ENCODE measurements at places on chromosomes 6 and 20.

- no peak overlapping the region for H3K4me3 ChIP-seq
- H3K27me3 ChIP-seq, result no peaks in the 10 kb centered on the region
- H3K36me3 ChIP-seq, result peaks cover 35% of the 10 kb centered on the region
- H3K27ac ChIP-seq, result no peak overlapping the region
These were observed 16.5 kb downstream of the ACTR5 start for GRCh38 chr20:38764567-38765318.

DNA sequence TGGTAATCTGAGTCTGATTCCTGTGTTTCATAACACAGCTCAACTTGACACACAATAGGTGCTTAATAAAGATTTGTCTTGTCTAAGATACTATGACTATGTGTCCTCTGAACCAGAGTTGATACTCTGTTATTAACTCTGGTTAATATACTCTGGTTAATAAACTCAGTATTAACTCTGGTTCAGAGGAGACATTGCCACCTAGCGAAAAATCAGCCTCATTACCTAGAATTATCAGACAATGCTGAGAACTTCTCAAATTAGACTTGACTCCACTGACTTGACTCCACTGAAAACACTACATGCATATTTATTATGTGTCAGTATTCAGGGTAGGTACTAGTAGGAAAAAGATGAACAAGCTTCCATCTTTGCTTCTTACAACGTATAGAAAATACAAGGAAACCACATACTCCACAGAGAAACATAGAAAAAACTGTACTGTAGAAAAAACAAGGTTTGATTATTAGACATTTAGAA is 73.9 kb downstream of the AHI1 start:
- H3K27ac ChIP-seq, result no peak overlapping the region
- H3K36me3 ChIP-seq, result no peaks in the 10 kb centered on the region
- no peak overlapping the region for H3K4me3 ChIP-seq
- no peaks in the 10 kb centered on the region for H3K27me3 ChIP-seq
- DNase-seq, result no peak
- no peaks in the 10 kb centered on the region for H3K4me1 ChIP-seq

DNA sequence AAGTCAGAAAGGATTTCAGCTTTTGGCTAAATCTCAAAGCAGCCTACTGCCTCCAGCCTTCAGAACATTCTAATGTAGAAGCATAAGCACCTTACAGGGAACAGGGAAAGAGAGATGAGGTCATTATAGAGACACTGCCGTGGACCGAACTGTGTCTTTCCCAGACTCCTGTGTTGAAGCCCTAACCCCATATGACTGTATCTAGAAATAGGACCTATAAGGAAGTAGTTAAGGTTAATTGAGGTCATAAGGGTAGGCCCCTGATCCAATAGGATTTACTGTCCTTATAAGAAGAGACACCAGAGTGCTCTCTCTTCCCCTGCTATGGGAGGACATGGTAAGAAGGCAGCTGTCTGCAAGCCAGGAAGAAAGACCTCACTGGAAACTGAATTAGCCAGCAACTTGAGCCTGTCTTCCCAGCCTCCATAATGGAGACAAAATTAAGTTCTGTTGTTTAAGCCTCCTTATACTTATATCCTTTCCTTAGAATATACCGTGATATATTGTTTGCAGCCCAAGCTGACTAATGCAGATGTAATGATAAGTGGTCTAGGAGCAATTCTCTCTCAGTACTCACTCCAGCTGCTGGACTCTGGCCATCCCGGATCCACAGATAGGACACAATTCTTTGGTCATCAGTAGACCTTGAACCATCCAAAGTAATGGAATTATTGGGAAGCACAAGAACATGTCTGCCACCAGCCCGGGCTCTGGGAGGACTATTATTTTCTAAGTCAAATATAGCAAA is 71.4 kb downstream of the ALDH5A1 start:
- no peaks in the 10 kb centered on the region for H3K27me3 ChIP-seq
- H3K4me3 ChIP-seq, result no peak overlapping the region
- DNase-seq, result no peak
- H3K4me1 ChIP-seq, result no peaks in the 10 kb centered on the region
- H3K27ac ChIP-seq, result no peak overlapping the region
- no peaks in the 10 kb centered on the region for H3K36me3 ChIP-seq

DNA sequence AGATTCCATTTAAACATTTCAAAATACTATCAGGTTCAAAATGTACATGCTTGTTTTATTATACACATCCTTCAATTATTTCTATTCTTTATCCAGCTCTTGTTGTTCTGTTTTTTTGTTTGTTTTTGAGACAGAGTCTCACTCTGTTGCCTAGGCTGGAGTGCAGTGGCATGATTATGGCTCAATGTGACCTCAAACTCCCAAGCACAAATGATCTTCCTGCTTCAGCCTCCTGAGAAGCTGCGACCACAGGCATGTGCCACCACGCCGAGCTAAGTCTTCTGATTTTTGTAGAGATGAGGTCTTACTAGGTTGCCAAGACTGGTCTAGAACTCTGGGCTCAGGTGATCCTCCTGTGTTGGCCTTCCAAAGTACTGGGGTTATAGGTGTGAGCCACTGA is 44.1 kb upstream of the SMIM29 start:
- no peak for DNase-seq
- peaks cover 4% of the 10 kb centered on the region for H3K4me1 ChIP-seq
- H3K27ac ChIP-seq, result no peak overlapping the region
- no peaks in the 10 kb centered on the region for H3K27me3 ChIP-seq

DNA sequence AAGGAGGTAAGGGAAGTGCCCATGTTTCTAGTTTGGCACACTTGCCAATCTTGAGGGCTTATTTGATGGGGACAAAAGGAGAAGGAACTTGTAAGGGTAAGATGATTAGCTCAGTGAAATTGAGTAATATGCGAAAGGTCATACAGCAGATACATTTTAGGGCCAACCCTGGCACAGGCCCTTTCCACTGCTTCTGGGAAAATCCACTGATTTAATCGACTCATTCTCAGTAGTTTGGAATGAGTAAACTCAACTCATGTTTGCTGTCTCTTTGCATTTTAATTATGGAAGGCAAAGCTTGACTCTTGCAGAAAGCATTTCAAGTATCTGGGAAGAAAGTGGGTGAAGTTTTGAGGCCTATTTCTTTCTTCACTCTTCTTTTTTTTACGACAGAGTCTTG is 20.0 kb downstream of the PHF20 start:
- no peaks in the 10 kb centered on the region for H3K27me3 ChIP-seq
- H3K27ac ChIP-seq, result no peak overlapping the region
- no peak for DNase-seq
- no peak overlapping the region for H3K4me3 ChIP-seq

- peaks cover 7% of the 10 kb centered on the region for H3K4me1 ChIP-seq
- no peaks in the 10 kb centered on the region for H3K27me3 ChIP-seq
- no peaks in the 10 kb centered on the region for H3K36me3 ChIP-seq
- no peak overlapping the region for H3K27ac ChIP-seq
These were observed 303.1 kb downstream of the CDH26 start for GRCh38 chr20:60261333-60261732.

DNA sequence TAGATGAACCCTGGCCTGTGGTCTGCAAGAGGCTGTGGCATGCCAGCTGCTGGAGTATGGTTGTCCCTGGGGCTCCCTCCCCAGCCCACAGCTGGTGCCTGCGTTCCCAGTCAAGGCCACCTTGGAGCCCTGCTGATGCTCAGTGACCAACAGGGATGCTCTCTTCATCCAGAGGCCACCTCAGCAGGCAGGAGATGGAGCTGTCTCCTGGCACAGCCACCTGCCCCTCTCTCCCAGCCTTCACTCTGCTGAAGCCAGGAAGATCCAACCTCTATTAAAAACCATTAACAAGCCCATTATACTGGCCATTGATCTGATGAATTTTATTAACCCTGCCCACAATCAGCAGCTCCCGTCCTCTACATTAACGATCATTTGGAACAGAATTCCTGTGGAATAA is 40.4 kb downstream of the ADTRP start:
- H3K4me1 ChIP-seq, result no peaks in the 10 kb centered on the region
- no peak for DNase-seq
- H3K27ac ChIP-seq, result no peak overlapping the region
- no peaks in the 10 kb centered on the region for H3K27me3 ChIP-seq
- no peaks in the 10 kb centered on the region for H3K36me3 ChIP-seq

GRCh38 chr6:143601504-143601903 is 76.3 kb upstream of the PHACTR2 start:
- no peak overlapping the region for H3K27ac ChIP-seq
- H3K4me1 ChIP-seq, result no peaks in the 10 kb centered on the region
- H3K36me3 ChIP-seq, result no peaks in the 10 kb centered on the region
- H3K27me3 ChIP-seq, result no peaks in the 10 kb centered on the region
- no peak overlapping the region for H3K4me3 ChIP-seq
- no peak for DNase-seq

DNA sequence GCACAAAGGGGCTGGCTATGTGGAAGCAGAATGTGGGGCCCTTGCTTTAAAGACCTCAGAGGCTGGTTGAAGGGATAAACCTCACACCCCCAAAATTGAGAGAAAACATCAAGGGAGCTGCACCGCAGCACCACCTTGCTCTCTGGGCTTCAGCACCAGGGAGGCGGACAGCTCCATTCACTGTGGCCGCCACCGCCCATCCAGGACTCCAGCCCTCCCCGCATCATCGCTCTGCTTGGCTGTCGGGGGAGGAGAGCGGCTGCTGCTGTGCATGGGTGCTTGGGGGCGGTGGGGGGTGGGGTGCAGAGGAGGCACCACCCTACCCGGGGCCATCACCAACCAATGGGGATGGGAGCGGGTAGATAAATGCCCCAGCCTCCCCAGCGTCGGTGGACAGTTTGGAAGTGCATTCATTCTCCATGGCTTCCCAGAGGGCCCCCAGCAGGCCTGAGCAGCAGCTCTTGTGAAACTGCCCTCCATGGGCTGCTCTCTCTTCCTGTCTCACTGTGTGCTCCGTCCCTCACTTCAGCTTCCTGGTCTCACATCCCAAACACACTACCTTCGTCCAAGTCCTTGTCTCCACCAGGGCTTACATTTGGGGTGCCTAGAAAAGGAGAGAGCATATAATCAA is 75.7 kb upstream of the BHLHE23 start:
- no peaks in the 10 kb centered on the region for H3K4me1 ChIP-seq
- H3K36me3 ChIP-seq, result no peaks in the 10 kb centered on the region
- DNase-seq, result peak; percentile 48
- H3K27me3 ChIP-seq, result no peaks in the 10 kb centered on the region
- H3K4me3 ChIP-seq, result no peak overlapping the region

- no peaks in the 10 kb centered on the region for H3K4me1 ChIP-seq
- no peak overlapping the region for H3K4me3 ChIP-seq
- H3K27ac ChIP-seq, result no peak overlapping the region
These were observed 13.4 kb upstream of the CPNE5 start for GRCh38 chr6:36852481-36853147.

GRCh38 chr20:36645998-36646397 is at the start of gene SLA2:
Gene SLA2 (minus strand): TSS chr20:36646196. CDS start chr20:36641335, 4,861 bp downstream.
- no peaks in the 10 kb centered on the region for H3K27me3 ChIP-seq
- H3K27ac ChIP-seq, result peak within 1 kb of the TSS; percentile 71
- peaks cover 44% of the 10 kb centered on the region for H3K4me1 ChIP-seq
- peaks cover 5% of the 10 kb centered on the region for H3K36me3 ChIP-seq
- H3K4me3 ChIP-seq, result peak within 1 kb of the TSS; percentile 91

Measured in CD8-positive, alpha-beta memory T cell (primary cell).